ENCODE measurements at places on chromosomes 2 and 18.

GRCh38 chr18:35808796-35809195 is 163.7 kb upstream of the RMP24 start:
- no peak for DNase-seq

DNA sequence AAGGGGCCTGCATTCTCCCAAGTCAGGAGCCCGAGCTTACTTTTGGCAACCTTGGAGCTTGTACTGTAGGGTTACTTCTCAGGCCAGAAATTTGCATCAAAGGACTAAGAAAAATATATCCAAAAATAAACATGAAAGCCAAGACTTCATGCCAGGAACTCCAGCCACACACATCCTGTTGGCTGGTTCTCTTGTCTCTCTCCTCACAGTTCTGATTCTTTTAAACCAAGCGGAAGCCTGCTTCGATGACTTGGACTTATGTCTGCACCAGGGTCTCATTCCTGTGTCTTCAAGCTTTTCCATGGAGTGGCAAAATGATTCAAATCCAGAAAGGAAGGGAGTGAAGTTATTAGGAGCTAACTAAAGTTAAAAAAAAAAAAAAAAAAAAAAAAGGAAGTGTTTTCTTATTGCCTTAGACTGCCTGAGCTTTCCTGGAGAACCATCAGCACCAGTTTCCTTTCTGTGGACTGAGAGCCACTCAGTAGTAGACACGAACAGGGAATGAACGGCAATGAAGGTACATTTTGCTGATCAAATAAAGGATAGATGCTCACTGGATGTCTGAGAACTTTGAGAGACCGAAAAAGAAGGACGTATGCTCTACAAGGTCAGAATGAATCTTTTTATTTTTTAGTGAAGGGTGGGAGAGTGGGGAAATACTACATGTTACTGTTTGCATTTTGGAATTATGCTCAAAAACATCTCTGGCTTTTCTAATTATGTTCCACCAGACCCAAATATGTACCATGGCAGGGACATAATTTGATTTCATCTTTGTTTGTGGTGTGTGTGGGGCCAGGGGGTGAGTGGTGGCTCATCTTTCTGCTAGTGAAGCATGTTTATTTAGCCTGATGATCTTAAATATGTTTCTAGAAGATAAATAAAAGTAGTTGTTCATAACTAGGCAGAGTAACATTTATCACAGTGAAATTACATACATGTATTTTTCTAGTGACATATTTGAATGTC is 86.0 kb downstream of the RAPGEF4 start:
- no peak for DNase-seq

- no peak for DNase-seq
Observed at GRCh38 chr18:65808759-65809158, 57.9 kb downstream of the CDH7 start.

GRCh38 chr18:62832282-62832681 is 116.9 kb downstream of the PHLPP1 start:
- no peak for DNase-seq

- no peak for DNase-seq
Observed at GRCh38 chr2:166792808-166793207, 95.5 kb upstream of the XIRP2 start.

DNA sequence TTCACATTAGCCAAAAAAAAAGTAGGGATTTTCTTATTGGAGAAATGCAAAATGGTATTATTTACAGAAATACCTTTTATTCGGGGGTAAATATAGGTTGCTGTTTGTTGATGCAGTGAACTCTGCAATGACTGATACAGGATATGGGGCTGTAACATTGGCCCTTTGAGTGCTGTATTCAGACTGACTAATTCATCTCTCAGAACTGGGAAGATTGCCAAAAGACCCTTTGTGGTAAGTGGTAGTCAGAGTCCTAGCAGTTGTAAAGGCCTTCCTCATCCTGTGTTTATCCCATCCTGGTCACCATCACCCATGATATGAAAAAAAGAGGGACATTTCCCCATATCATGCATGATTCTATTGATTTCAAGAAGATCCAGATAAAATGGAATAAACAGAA is 14.0 kb upstream of the DCC start:
- DNase-seq, result no peak

DNA sequence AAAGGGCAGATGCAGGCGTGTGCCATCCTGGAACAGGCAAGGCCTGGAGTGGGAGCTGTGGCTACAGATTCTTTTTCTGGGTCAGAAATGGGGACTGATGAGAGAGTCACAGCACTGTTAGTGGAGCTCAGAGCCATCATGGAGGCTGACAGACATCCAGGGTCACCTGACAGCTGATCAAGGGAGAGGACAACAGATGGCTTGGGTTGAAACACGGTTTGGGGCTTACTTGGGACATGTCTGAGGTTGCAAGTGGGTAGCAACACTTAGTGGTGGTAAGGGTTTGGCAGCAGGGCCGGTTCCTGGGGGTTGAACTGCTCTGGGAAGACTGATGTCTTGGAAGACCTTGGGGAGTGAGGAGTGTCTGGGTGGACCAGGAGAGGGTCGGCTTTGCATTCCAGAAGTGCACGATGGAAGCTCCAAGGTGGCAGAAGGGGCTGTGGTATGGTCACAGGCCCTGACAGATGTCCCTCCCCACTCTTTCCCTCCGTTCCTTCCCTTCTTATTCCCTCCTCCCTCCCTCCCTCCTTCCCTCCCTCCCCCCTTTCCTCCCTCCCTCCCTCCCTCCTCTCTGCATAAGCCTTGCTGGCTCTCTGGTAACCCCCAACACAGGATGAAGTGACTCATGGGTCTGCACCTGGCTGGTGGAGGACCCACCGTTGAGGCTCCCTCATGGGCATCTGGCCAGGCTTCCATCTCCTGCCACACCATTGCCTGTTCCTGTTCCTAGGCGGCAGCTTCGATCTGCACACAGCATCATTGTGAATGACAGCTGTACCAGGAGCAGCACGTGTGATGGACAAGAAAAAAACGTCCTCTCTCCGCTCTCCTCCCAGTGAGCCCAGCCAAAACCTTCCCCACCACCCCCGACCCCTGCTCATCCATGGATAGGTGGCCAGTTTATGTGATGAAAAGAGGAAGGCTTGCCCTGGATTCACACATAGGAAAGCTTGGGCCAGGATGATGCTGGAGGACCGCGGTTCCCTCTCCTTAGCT is 63.8 kb upstream of the RPL31 start:
- DNase-seq, result no peak

DNA sequence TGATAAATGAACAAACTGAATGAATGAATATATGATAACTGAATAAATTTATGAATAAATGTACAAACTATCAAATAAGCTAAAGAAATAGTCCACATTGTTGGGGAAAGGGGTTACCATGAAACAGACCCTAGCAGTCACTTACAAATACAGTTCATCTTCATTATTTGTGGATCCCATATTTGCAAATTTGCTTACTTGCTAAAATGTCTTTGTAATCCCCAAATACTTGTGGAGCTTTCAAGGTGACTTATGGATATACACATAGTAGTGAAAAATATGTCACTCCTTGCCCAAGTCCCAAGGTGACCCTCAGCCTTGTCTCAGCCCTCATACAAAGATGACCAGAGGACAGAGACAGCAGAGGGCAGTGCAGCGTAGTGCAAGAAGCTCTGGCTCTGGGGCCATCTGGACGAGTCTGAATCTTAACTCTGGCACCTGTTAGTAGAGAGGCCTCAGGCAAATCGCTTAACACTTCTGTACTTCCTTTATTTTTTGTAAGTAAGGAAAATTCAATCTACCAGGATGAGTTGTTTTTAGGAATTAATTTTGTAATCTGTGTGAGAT is 3.1 kb downstream of the PAIP2B start:
- peak; percentile 24 for DNase-seq

DNA sequence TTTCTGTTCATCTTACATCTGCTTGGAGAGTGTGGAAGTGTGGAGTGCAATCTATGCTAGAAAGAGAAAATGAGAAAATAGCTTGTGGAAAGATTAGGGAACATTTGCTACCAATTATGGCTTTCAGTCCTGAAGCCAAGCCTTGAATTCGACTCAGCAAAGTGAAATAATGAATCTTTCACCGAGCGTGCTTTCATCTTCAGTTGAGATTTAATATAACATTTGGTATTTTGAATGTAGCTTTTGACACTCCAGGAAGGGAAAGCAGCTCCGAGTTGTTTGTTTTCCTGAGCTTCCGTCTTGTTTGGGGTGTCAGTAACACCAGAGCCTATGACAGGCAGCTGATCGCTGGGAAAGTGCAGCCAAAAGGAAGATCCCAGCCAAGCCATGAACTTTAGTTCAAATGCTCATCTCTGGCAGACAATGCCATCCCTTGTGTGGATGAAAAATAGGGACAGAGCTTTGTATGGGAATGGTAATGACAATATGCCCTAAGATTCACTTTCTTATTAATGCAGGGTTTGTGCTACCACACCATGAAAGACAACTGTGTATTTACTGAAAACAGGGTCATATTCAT is 25.0 kb upstream of the PHLPP1 start:
- DNase-seq, result no peak

GRCh38 chr2:24336811-24337210 is 23.5 kb downstream of the ITSN2 start:
- no peak for DNase-seq

- no peak for DNase-seq
Observed at GRCh38 chr2:141728886-141729285, 401.9 kb downstream of the LRP1B start.

GRCh38 chr2:195985741-195986140 is 82.9 kb downstream of the DNAH7 start:
- no peak for DNase-seq

DNA sequence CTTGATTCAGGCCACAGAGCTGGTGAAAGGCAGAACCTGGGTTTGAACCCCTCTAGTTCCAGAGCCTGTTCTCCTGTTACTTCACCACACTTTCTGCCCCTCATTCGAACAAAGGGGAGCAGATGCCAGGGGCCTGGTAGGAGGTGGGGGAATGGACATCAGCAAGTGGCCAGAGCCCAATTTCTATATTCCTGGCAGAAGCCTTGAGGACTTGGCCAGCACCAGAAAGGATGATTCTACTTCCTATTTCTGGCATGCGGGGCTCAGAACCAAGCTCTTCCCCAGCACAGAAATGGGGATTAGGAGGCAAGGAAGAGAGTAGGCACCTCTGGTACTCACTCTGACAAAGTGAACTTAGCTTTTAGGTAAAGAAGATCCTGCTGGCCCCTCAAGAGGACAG is 49.3 kb downstream of the ADD2 start:
- DNase-seq, result no peak

DNA sequence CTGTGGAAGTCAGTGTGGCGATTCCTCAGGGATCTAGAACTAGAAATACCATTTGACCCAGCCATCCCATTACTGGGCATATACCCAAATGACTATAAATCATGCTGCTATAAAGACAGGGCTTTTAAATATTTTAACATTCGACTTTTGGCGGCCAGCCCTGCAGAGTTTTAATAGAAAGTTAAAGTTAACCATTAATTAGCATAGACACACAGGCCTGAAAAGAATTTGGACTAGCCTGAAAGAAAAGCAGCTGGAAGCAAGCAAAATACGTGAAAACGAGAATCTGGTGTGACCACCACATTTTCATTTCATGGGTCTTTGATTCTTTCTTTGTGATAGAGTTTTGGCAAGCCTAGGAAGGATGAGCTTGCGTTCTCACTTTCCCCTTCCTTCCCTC is 184.0 kb downstream of the SCG2 start:
- no peak for DNase-seq

DNA sequence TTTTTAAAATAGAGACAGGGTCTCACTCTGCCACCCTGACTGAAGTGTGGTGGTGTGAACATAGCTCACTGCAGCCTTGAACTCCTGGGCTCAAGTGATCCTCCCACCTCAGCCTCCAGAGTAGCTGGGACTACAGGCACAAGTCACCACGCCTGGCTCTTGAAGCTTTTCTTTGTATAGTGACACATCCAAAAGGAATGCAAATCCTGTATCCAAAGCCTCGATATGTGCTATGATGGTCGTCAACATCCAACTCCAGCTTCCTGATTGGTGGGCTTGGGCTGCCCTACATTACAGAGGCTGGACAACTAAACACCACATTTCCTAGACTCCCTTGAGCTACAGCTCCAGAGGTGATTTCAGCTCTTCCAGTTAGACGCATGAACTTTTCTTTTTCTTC is 101.7 kb upstream of the PGAP1 start:
- DNase-seq, result peak; percentile 70

GRCh38 chr2:132953771-132954170 is 283.8 kb upstream of the LYPD1 start:
- no peak for DNase-seq

DNA sequence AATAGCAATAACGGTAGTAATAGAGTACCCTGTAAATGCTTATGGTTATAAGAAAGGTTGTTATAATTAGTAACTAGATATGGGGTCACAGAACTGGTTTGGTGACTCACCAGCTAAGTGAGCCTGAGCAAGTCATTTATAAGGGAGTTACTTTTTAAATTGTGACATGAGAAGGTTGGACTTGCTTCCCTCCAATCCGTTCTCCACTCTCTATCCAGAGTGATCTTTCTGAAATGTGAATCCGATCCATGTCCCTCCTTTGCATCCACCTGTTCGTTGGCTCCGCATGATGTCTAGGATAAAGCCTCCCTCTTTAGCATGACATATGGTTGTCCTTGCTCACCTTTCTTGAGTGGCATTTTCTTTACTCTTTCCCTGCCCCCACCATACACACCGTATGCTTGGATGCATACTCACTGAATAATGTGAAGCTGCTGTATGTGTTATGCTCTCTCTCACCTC is 83.1 kb downstream of the CDC42EP3 start:
- DNase-seq, result no peak

- no peak for DNase-seq
Observed at GRCh38 chr18:76823587-76824011, 1.2 kb downstream of the ZNF236 start.

DNA sequence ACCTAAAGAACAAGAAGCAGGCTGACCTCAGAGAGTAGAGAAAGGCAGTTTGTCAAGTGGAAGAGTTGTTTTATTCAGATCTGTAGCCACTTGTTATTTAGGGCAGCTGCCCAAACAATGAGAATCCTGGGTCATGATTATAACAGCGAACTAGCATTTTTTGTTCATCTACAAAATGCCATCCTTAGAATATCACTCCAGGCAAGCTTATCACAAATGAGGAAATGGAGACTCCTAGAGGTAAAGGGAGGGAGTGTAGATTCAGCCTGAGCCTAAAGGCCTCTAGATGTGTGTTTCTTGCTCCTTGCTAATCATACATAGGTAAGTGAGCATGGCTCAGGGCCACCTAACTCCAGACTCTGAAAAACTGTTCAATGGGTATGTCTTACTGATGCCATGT is 126.1 kb downstream of the HNMT start:
- DNase-seq, result peak; percentile 67

DNA sequence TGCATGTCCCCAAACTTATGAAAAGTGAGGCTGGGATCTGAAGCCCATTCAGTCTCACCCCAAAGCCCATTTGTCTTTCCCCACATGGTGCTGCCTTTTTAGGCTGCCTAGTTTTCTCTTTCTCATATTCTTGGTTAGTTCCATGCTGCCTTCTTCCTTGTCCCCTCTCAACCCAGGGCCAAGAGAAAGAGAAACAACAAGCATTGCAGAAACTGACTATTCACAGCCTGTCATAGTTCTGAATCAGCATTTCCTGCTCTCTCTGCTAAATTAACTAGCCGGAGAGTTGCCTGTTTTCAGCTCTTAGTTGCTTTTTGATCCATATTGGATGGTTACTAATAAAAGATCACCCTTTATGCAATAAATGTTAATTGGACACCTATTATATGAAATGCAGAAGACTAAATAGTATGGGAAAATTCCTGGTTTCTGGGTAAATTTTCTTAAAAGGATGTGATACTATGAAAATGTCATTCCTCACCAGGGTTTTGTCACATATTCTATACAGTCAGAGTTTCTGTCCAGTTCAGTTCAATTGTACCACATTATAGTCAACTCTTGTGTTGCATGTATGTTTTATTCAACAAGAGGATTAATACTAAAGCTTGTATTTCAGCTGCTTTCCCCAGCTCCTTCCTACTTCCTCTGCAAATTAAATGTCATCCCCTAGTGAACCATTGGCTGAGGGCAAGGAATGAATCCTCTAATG is 246.5 kb downstream of the GALR1 start:
- no peak for DNase-seq

All from amniotic epithelial cell (primary cell).